ENCODE measurements at places on chromosomes 7 and 10. TPM values are rescaled to one million over a fixed set of nuclear protein-coding genes. Genes with fewer than 3 reads are reported as not detected.

DNA sequence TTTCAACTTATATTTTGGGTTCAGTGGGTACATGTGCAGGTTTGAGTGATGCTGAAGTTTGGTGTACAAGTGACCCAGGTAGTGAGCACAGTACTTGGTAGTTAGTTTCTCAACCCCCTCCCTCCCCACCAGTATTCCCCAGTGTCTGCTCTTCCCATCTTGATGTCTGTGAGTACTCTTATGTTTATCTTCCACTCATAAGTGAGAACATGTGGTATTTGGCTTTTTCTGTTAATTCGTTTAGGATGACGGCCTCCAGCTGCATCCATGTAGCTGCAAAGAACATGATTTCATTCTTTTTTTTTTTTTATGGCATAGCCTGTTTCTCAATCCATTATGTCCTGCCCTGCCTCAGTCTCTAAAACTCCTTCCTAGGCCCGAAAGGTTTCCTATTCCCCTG is 222.1 kb downstream of the WDR37 start:
- no peaks in the 10 kb centered on the region for H3K36me3 ChIP-seq
- H3K27ac ChIP-seq, result no peak overlapping the region
- H3K4me1 ChIP-seq, result no peaks in the 10 kb centered on the region
- peaks cover 6% of the 10 kb centered on the region for H3K27me3 ChIP-seq
- DNase-seq, result no peak

GRCh38 chr10:117086546-117086945 is 51.5 kb downstream of the VAX1 start:
- H3K36me3 ChIP-seq, result no peaks in the 10 kb centered on the region
- H3K4me3 ChIP-seq, result no peak overlapping the region
- DNase-seq, result no peak

The ADRB1 gene
- total RNA-seq, result not detected

GRCh38 chr10:64952042-64952441 is 1430.8 kb downstream of the REEP3 start:
- no peak for DNase-seq
- no peak overlapping the region for H3K27ac ChIP-seq
- H3K36me3 ChIP-seq, result no peaks in the 10 kb centered on the region
- H3K4me1 ChIP-seq, result no peaks in the 10 kb centered on the region
- no peaks in the 10 kb centered on the region for H3K27me3 ChIP-seq

The GPR37 gene
- 0.07 TPM for total RNA-seq

- no peak overlapping the region for H3K27ac ChIP-seq
- peak; percentile 43 for DNase-seq
- H3K27me3 ChIP-seq, result peaks cover 18% of the 10 kb centered on the region
- no peaks in the 10 kb centered on the region for H3K36me3 ChIP-seq
Measured at GRCh38 chr7:156473476-156474240, 166.9 kb upstream of the RNF32 start.

- peaks cover 48% of the 10 kb centered on the region for H3K36me3 ChIP-seq
- DNase-seq, result no peak
- no peak overlapping the region for H3K27ac ChIP-seq
- H3K4me3 ChIP-seq, result no peak overlapping the region
Measured at GRCh38 chr10:73239908-73240307, 7.1 kb downstream of the DNAJC9 start.

The HOXA9 gene
- 0.19 TPM for total RNA-seq

DNA sequence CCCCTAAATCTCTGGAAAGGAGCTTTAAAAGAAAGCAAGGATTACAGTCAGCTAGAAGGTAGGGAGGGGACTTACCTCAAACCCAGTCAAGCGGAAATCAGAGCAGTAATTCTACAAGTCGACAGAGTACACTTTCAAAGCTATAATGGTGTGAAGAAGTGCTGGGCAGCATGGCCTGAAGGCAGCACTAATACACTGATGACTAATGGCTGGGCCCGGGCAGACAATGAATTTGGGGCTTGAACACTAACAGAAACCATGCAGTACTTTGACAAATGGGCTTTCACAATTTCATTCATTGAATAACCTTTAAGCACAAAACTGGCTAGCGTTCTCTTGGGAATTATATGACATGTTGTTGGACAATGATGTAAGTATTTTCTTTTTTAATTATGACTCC is 4.7 kb downstream of the GLI3 start:
- H3K27ac ChIP-seq, result no peak overlapping the region
- no peak overlapping the region for H3K4me3 ChIP-seq
- peaks cover 46% of the 10 kb centered on the region for H3K27me3 ChIP-seq
- peaks cover 9% of the 10 kb centered on the region for H3K4me1 ChIP-seq
- H3K36me3 ChIP-seq, result no peaks in the 10 kb centered on the region

- peak overlapping the region; percentile 35 for H3K4me3 ChIP-seq
- H3K27ac ChIP-seq, result no peak overlapping the region
- peaks cover 6% of the 10 kb centered on the region for H3K27me3 ChIP-seq
Measured at GRCh38 chr10:3065622-3066021, 1.7 kb upstream of the PFKP start.

DNA sequence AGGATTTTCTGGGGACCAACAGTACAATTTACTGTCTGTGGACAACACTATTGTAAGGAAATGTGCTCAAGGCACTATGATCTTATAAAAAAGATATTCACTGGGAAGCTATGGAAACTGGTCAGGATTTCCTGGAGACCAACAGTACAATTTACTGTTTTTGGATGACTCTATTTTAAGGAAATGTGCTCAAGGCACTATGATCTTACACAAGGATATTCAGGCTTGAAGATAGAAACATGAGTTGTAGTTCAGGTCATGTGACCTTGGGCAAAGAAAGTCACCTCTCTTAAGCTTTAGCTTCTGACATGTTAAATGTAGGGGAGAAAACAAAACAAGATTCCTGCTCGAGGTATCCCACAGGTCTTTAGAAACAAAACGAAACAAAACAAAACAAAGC is 1.7 kb upstream of the ITPRID1 start:
- no peak for DNase-seq
- no peaks in the 10 kb centered on the region for H3K4me1 ChIP-seq
- H3K36me3 ChIP-seq, result no peaks in the 10 kb centered on the region
- H3K4me3 ChIP-seq, result no peak overlapping the region

DNA sequence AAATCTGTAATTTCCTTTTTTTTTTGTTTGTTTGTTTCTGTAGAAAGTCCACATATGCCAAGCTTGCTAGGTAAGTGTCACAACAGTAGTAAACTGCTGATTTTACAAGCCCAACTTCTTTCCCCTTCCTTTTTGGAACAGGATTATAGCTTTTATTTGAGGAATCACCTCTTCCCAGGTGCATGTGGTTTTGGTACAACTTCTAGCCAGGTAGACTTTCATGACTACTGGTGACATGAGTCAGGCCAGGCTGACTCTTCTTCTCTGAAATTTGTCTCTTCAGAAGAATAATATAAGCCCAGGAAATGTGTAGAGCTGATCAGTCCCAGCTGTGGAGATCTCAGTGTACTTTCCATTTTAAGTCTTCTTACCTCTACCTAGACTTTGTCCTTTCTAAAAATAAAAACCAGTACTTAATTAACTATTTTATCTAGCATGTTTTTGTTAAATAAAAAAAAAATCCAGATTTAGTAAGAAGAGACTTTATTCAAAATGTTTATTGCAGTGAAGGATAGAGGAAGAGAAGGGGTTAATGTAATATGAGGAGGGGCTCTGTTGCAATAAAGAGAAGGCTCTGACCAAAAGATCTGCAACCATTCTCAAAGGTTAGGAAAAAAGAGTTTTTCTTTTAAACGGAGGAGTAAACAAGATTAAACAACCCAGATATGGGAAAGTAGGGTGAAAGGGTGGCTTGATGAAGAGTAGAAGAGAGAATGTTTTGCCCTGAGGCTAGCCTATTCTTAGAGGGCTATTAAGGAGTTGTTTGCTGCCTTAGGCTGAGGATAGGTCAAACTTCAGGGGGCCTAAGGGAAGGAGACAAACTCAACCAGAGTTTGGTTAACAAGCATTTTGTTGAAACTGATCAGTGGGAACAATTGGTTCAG is 664.2 kb downstream of the SORCS1 start:
- no peaks in the 10 kb centered on the region for H3K27me3 ChIP-seq
- no peaks in the 10 kb centered on the region for H3K4me1 ChIP-seq
- no peak for DNase-seq
- H3K36me3 ChIP-seq, result no peaks in the 10 kb centered on the region

GRCh38 chr7:100888988-100889750 is at the start of gene UFSP1:
TSS of gene UFSP1 (minus strand) at chr7:100889715. CDS start at chr7:100889271, 444 bp downstream.
- H3K27ac ChIP-seq, result peak within 1 kb of the TSS; percentile 84
- no peak for DNase-seq
- peaks cover 49% of the 10 kb centered on the region for H3K4me1 ChIP-seq
- H3K36me3 ChIP-seq, result peaks cover 40% of the 10 kb centered on the region
- H3K4me3 ChIP-seq, result peak within 1 kb of the TSS; percentile 79

GRCh38 chr10:127364034-127364433 is 167.6 kb upstream of the INSYN2A start:
- no peak for DNase-seq
- H3K4me3 ChIP-seq, result no peak overlapping the region
- no peak overlapping the region for H3K27ac ChIP-seq
- no peaks in the 10 kb centered on the region for H3K36me3 ChIP-seq
- peaks cover 7% of the 10 kb centered on the region for H3K27me3 ChIP-seq

The SEC31B gene
- total RNA-seq, result 44.2 TPM

GRCh38 chr7:120979765-120980499 is 8.6 kb upstream of the CPED1 start:
- no peak overlapping the region for H3K4me3 ChIP-seq
- DNase-seq, result no peak
- H3K27ac ChIP-seq, result peak overlapping the region; percentile 23

The NRG3 gene
- not detected for total RNA-seq

DNA sequence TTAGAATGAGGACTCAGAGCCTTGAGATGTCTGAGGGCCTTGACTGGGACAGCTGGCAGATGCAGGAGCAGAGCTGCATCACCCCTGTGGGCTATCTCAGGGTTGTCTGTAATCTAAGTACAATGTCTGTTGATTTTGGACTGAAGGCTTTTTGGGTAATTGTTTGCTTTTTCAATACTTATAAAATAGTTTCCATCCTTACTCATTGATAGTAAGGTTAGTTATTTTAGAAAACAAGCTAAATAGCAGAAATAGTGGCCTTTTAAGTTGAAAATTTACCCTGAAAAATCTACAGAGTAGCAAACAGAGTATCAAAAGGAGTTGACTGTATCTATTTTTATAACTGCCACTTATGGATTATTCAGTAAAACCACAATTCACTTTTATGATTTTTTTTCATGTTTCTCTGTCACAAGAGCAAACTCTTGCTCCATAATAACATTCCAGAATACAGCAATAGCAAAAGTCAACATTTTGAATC is 179.7 kb downstream of the CFTR start:
- no peak for DNase-seq
- no peak overlapping the region for H3K4me3 ChIP-seq
- no peak overlapping the region for H3K27ac ChIP-seq
- H3K4me1 ChIP-seq, result no peaks in the 10 kb centered on the region

DNA sequence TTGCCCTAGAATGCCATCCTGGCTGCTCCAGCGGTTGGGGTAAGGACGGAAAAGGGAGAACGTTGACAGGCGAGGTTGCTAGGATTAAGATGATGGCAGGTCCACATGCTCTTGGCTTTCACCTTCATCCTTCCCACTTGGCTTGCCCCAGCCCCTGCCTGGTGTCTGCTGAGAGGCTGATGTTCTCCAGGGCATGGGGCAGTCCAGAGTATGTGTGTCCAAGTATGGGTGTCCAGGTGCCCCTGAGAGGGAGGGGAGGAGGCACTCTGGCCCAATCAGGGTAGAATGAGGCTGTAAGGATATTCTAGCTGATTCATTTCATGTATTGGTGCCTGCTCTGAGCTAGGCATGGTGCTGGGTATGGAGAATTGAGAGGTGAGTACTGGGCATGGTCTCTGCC is 12.6 kb downstream of the NEURL1 start:
- H3K27ac ChIP-seq, result no peak overlapping the region
- no peak overlapping the region for H3K4me3 ChIP-seq
- H3K4me1 ChIP-seq, result peaks cover 18% of the 10 kb centered on the region

DNA sequence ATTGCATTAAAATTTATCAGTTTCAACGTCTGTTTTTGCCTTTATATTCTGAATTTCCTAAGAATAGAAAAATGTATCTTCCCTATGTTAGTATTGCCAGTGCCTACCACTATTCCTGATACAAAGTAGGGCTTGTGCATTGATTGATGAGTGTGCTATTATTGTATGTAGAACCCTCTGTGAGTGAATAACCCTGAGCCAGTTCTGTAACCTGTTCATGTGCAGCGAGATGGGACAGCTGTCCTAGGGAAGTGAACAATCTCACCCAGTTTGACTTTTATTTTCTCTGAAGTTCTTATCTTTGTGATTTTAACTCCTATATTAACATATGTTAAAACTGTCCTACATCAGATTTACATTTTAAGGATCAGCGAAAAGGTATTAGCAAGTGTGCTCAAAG is 178.4 kb upstream of the ADO start:
- no peak overlapping the region for H3K27ac ChIP-seq
- no peak for DNase-seq
- H3K27me3 ChIP-seq, result no peaks in the 10 kb centered on the region
- H3K4me1 ChIP-seq, result peaks cover 9% of the 10 kb centered on the region
- no peaks in the 10 kb centered on the region for H3K36me3 ChIP-seq

DNA sequence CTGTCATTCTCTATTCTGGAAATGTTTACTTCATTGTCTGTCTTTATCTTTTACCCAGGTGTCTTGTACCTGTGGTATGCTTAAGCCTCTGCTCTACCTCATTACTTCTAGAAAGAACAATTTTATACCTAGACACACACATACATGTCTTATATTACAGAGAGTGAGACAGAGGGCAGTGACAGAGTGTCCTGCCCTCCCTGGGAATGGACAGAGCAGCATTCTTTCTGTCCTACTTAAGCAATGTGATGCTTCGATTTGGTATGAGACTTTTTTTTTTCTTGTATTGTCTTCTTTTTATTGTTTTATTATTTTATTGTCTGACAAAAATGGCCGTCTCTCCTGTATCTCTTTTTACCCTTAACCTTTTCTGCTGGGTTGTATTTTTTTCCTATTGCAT is 286.1 kb downstream of the EXOC4 start:
- peaks cover 16% of the 10 kb centered on the region for H3K36me3 ChIP-seq
- DNase-seq, result no peak
- H3K27me3 ChIP-seq, result no peaks in the 10 kb centered on the region
- no peak overlapping the region for H3K4me3 ChIP-seq
- no peaks in the 10 kb centered on the region for H3K4me1 ChIP-seq

- H3K27ac ChIP-seq, result no peak within 1 kb of the TSS
- H3K36me3 ChIP-seq, result no peaks in the 10 kb centered on the region
- peak; percentile 83 for DNase-seq
- peaks cover 7% of the 10 kb centered on the region for H3K27me3 ChIP-seq
Measured at GRCh38 chr10:62268399-62269114, at the start of gene RTKN2. TSS of gene RTKN2 (minus strand) at chr10:62268844. CDS start at chr10:62268610, 234 bp downstream.

DNA sequence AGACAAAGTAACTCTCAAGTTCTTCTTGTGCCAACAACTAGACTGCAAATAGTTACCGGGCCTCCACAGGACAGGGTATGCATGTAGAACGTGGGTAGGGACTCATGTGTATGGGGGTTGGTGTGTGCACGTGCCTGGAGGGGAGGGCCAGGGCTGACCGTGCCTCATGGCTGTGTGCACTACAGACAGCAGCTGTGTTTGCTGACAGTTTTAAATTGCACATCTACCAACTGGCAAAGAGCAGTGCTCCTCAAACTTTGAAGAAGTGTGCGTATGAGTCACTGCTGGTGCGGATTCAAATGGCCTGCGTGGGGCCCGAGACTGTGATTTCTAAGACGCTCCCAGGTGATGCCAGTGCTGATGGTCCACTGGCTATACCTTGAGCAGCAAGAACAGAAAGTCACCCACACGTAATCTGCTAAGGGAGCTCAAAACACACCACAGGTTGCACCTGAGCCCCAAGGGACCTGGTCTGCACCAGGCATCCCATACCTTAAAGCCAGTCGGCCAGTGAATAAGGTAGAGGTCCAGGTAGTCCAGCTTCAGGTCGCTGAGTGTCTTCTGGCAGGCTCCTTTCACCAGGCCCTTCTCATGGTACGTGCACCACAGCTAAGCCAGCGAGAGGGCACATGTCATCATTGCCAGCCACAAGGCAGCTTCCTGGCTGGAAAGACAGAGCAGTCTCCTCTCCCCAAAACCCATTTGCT is 8.5 kb downstream of the AKR1B1 start:
- no peak overlapping the region for H3K27ac ChIP-seq
- no peaks in the 10 kb centered on the region for H3K27me3 ChIP-seq
- no peak for DNase-seq
- peaks cover 42% of the 10 kb centered on the region for H3K36me3 ChIP-seq

All from activated CD4-positive, alpha-beta memory T cell treated with anti-CD3 and anti-CD28 coated beads for 36 hours (primary cell).